ENCODE measurements at places on chromosomes 11 and 22. TPM values are rescaled to one million over a fixed set of nuclear protein-coding genes. Genes with fewer than 3 reads are reported as not detected.

GRCh38 chr11:57746920-57747319, 4.7 kb downstream of the BTBD18 start:
- no peak for DNase-seq

THYN1 gene
- total RNA-seq, result 37.7 TPM

- no peak for DNase-seq
These were observed 46.5 kb upstream of the SOX6 start for GRCh38 chr11:16402654-16403447.

DNA sequence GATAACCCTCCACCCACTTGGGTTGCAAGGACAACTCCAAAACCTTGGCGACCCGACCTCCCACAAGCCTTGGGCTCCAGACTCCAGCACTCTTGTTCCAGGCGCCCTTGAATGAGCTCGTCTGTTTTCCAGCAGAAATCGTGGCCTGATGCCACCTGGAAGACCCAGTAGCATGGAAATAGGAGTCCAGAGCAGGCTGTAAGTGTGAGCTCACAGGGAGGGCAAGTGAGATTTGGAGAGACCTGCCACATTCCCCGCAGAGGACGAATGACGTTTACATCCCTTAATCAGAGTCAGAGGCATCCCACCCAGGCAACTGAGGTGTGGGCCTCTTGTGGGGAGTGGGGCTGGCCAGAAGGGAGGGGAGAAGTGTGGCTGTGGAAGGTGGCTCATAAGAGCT, 71.9 kb downstream of the LDLRAD3 start:
- no peak for DNase-seq

- no peak for DNase-seq
These were observed 106.0 kb downstream of the NAV2 start for GRCh38 chr11:19818619-19819018.

DCHS1 gene
- total RNA-seq, result 0.33 TPM

GRCh38 chr11:40986320-40986719, 473.1 kb downstream of the LRRC4C start:
- no peak for DNase-seq

DNA sequence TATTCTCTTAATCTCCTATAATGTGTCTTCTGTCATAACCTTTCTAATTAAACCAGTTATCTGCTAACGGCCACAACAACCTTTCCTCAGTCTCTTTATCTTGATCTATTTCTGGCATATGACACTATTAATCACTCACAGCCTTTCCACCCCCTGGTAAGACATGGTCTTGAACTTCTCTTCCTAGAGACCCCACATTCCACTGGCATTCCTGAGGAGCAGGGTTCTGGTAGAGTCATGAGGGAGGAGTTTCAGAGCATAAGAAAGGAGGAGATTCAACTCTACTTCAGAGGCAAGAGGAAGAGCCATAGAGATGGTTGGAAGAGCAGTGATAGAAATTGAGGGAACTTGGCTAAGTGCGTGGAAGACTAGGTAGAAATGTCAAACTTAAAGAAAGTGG, 325.6 kb downstream of the BLID start:
- no peak for DNase-seq

- DNase-seq, result no peak
These were observed 26.2 kb downstream of the SUSD2 start for GRCh38 chr22:24207264-24208011.

GRCh38 chr11:19365743-19366410, 125.1 kb upstream of the E2F8 start:
- no peak for DNase-seq

DNA sequence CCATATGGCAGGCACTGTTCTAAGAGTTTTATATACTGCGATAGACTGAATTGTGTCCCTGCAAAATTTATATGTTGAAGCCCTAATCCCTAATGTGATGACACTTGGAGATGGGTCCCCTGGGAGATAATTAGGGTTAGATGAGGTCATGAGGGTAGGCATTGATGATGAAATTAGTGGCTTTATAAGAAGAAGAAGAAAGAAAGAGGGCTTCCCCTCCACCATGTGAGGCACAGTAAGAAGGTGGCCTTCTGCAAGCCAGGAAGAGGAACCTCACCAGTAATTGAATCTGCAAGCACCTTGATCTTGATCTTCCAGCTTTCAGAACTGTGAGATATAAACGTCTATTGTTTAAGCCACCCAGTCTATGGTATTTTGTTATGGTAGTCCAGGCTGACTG, 46.6 kb upstream of the TENM4 start:
- no peak for DNase-seq

- DNase-seq, result no peak
These were observed 776 bp downstream of the NLRX1 start for GRCh38 chr11:119169282-119169719.

- DNase-seq, result no peak
These were observed 33.2 kb downstream of the C11orf96 start for GRCh38 chr11:43975629-43976028.

DNA sequence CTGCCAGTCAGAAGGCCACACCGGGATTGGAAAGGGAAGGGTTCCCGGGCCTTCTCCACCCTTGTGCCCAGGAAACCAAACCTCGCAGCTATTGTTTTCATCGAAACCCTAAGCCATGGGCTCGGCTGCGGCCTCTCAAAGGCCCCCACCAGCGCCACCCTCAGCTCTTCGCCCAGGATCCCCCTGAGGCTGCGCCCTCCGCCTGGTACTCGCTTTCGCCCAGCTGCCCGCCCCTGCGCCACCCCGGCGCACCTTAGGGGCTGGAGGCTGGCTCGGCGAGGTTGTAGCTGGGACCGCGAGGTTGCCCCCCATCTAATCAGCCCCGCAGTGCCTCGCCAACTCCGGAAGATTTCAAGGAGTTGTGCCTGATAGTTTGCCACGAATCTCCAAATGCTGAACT, 49.0 kb downstream of the FZD4 start:
- no peak for DNase-seq

DNA sequence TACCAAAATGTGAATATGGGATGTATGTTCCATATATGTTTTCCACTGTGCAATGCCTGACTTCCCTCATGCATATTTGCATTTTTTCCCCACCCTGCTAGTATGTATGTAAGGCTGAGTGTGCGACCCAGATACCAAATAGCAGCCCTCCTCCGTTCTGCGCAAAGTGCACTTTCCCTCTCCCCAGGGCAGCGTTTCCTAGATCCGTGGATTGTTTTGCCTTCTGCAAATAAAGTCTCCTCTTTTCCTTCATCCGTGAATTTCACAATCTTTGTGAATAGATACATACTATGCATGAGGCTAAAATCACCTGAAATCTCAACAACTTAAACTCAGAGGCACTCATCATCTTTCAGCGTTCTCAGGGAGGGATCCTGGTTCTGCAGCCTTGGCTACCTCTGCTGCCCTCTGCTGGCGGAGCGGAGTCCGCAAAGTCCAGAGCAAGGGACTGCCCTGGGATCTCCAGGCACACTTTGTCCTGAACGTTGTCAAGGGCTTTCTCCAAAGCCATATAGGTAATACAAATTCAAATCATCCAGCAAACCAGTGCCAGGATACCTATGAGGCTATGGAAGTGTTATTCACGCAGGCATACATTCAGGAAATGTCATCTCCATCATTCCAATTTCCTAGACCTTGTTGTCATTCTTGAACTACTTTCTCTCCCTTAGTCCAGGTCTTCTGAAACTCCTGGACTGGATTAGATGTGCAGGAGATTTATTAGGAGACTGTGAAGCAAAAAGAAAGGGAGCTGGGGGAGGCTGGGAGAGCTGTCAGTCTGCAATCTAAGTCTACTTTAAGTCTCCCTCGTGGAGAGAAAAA, 53.1 kb downstream of the CNTF start:
- peak; percentile 76 for DNase-seq

KDM4E gene
- not detected for total RNA-seq

- no peak for DNase-seq
These were observed 4.6 kb downstream of the NLRP6 start for GRCh38 chr11:282630-283360.
